ENCODE measurements at places on chromosomes 3 and 15.

DNA sequence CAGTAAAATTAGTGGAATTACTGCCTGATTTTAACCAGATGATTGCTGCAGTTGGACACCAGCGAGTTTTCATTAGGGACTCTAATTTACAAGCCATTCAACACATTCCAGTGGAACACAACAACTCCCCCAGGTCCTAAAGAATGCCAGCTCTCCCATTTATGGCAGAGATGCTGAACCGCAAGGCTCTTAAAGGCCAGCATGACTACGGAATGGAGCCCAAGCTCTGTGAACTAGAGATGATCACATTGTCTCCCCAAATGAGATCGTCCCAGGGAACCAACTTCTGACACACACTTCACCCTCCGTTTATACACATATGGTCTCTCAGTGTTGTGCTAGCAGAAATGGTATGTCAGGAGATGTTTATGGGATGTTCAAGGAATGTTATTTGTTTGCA is 446.2 kb upstream of the NR2F2 start:
- DNase-seq: peak; percentile 58

- DNase-seq: no peak
Observed at GRCh38 chr3:15198686-15199085, 7.4 kb upstream of the CAPN7 start.

DNA sequence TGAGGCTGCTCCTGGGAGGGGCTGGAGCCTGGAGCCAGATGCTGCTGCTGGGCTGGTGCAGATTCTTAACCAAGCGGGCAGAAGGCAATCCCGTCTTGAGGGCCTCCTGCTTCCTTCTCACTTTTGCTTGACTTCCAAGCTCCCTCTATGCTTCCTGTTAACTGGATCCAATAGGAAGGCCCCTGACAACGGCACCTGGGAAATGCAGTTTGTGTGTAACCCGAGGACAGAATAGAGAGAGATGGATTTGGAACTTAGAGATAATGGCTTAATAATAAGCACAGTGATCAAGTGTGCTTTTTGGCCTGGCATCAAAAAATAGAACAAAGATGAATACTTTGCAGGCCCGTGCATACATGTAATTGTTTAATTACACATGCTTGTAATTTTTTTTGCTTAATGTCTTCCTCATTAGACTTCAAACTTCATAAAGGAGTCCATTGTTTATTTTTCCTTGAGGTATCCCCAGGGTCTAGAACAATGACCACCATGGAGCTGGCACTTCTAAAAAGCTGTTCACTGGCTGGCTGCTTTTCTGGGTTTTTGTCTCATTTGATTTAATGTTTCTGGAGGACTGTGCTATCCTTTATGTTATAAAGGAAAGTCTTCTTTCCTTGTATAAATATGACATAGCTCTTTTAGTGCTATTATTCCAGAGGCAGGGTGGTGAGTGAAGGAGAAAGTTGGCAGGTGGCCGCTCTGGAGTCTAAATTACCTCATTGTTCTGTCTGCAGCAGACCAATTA is 63.3 kb upstream of the MITF start:
- no peak for DNase-seq

DNA sequence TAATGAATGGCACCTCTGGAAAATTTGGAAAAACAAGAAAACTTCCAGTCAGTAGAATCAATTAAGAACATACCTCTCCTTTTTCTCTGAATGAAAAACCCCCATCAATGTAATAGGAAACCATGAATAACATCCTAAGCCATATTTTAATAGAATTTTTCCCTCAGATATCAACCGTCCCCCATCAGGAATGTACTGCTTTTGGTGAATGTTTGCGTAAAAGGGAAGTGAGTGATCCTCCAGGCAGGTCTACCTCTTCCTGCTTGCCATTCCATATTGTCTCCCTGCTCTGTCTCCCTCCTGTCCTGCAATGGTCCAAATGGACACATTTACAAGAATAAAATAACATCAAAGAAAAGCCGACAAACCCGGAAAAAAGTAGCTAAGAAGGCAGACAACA is 30.8 kb downstream of the LAMP3 start:
- no peak for DNase-seq

DNA sequence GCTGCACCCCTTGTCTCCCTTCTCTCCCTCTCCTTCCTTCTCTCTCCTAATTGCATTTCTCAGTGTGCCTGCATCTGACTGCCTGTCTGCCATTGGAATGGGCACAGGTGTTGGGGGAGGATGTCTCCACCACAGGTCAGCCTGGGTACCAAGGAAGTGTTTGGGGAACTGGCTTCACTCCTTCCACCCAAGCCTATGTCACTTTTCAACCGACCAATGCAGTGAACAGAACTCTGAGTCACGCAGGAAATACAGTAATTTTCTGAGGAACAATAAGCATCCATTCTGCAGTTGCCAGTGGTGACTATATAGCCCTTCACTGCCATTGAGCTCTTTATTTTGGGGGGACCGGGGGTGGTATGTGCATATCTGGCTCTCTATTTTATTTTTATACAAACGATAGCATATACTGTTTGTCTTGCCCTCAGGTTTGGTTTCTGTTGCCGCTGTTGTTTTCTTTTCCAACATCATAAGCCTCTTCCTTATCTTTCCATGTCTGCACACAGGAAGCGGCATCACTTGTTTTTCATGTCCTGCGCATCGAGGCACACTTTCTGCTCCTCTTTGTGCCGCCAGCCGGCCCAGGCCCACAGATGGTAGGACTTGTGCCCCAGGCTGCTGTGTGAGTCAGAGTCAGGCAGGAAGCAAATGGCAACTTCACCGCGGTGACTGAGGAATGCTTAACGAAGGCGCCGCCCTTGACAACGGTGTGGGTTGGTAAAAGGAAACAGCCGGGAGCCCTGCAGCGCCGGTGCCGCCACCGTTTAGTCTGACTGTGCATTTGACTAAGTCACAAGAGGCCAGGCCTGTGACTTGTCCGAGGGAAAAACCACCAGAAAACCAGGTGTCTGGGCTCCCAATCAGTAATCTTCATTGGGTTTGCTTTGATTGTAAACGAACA is 21.1 kb upstream of the CDCP1 start:
- peak; percentile 96 for DNase-seq

GRCh38 chr15:77634266-77634962 is 1.7 kb upstream of the LINGO1 start:
- DNase-seq: peak; percentile 48

DNA sequence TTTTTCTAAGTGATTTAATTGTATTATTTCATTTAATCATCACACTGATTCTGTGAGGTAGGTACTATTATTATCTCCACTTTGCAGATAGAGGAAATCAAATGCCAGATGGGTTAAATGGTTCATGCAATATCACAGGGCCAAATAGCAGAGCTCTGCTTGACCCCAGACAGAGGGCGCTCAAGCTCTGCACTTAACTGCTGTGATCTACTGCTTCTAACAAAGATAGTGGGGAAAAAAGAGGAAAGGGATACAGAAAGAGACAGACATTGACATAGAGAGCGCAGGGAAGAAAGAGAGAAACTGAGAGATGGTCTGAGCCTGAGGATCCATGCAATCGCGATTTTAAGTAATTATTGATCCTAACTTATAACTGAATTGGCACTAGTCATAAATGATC is 279.1 kb upstream of the THRB start:
- peak; percentile 43 for DNase-seq

GRCh38 chr3:23159929-23160328 is 43.2 kb upstream of the UBE2E2 start:
- peak; percentile 80 for DNase-seq

GRCh38 chr3:137987723-137988122 is 22.2 kb upstream of the CLDN18 start:
- DNase-seq: no peak

DNA sequence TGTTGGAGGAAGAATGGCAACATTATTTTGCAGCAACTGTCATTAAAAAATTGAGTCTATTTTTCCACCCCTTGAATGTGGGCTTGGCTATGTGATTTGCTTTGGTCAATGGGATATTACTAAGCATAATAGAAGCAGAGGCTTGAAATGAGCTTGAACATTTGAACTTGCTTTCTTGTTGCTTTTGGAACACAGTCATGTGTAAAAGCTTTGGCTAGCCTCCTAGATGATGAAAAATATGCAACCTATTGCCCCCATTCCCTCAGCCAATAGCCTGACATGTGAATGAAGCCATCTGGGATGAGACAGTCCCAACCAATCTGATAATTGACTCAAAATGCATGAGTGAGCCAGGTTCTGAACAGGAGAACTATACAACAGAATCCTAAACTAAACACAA is 78.4 kb downstream of the PLSCR2 start:
- peak; percentile 17 for DNase-seq

DNA sequence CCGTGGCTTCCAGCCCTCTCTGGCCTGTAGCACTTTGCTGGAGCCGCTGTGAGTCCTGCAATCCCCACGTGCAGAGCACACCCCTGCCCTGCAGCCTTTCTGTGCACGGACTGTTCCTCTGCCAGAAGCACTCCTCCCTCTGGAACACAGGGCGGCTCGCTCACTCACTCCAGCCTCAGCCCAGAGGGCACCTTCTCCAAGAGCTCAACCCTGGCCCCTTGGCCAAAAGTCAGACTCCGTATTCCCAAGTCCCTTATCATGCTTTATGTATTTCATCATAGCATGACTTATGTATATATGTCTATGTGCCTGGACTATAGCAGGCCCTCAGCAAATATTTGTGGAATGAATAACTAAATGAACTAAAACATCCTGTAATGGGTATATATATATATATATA is 63.2 kb downstream of the ASB7 start:
- peak; percentile 12 for DNase-seq

GRCh38 chr3:123067689-123068600 is 1.1 kb downstream of the PDIA5 start:
- no peak for DNase-seq

- peak; percentile 18 for DNase-seq
Observed at GRCh38 chr3:148642616-148643015, 55.1 kb upstream of the AGTR1 start.

GRCh38 chr3:132255041-132255745 is 62.0 kb upstream of the ACP3 start:
- peak; percentile 32 for DNase-seq

DNA sequence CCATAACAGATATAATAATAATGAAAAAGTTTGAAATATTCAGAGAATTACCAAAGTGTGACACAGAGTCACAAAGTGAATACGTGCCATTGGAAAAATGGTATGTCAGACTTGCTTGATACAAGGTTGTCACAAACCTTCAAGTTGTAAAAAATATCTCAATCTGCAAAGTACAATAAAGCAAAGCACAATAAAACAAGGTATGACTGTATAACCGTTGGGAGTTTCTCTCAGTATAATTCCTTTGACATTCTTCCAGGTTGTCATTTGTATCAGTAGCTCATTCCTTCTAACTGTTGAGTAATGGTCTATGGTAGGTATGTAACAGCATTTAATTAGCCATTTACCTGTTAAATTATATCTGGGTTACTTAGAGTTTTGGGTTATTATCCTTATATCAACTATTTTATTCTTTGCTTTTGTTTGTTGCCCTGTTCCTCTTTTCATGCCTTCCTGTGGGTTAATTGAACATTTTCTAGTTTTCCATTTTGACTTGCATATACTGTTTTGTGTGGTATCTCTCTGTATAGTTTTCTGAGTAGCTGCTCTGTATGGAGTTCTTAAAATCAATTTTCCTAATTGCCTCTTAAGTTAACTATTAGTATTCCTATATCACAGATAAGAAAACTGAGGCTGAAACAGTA is 112.5 kb downstream of the SUCNR1 start:
- DNase-seq: no peak

DNA sequence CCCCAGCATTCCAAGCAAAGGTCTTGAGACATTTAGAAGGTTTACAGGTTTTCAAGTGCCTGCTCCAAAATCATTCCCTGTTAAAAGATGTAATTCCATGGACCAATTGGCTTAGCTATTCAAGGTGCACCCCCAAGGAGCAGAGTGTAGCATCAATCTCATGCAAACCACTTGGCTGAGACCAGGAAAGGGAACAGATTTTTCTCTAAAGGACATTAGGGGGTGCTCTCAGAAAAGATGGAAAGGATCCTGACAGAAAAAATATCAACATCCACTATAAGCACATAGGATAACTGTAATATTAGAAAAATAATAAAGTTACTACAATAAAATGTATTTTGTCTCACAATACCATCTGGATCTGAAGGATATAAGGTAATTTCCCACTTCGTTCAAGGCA is 328.0 kb upstream of the CDIN1 start:
- DNase-seq: peak; percentile 3

GRCh38 chr15:100740138-100740537 is 137.7 kb downstream of the ASB7 start:
- no peak for DNase-seq

GRCh38 chr3:142530296-142530695 is 48.2 kb downstream of the ATR start:
- no peak for DNase-seq

GRCh38 chr15:56772868-56773639 is 39.7 kb upstream of the ZNF280D start:
- no peak for DNase-seq

- peak; percentile 27 for DNase-seq
Observed at GRCh38 chr3:33915796-33916546, 117.5 kb downstream of the PDCD6IP start.

- DNase-seq: no peak
Observed at GRCh38 chr3:127042634-127043033, 59.7 kb downstream of the PLXNA1 start.

- peak; percentile 57 for DNase-seq
Observed at GRCh38 chr3:111244760-111245159, 173.1 kb downstream of the NECTIN3 start.

GRCh38 chr3:151630938-151631441 is 102.7 kb upstream of the AADACL2 start:
- DNase-seq: no peak

DNA sequence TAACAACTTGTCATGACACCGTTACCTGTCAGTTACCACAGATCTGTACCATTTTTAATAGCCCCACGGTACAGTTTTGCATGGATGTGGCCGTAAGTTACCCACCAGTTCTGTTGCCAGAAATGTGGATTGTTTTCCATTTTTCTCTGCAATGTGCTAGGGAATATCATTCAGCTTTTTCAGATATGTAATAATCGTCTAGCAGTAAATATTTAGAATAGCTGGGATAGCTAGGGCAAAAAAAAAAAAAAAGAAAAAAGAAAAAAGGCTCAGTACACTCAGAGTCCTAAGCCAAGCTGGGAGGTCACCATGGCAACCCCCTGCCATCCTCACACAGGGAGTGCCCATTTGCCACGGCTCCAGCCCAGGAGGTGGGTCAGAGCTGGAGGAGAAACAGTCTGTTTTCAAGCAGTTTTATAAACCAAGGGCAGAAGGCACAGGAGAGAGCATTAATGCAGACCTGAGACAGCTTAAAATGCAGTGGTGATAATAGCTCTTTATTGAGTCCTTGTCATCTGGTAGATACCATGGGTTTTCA is 25.2 kb downstream of the PAQR5 start:
- DNase-seq: peak; percentile 18

DNA sequence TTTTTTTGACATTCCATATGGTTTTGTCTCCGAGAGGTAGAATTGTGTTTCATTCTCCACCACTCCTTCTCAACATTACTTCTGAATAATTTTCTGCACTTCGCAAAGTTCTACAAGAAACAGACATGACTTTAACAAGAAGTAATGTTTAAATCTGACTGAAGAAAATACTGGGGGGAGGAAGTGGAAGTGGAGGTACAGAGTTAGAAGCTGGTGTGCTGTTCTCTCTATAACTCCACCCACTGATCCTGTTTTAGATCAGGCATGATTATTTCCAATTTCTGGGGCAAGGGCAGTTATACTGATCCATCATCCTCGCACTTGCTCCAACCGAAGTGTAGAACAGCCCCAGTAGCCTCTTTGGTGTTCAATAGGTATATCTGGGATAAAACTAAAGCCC is 9.2 kb upstream of the MCCC1 start:
- DNase-seq: no peak
